CD4-positive, CD25-positive, alpha-beta regulatory T cell (primary cell): ENCODE measurements at places on chromosomes 4 and X. TPM values are rescaled to one million over a fixed set of nuclear protein-coding genes. Genes with fewer than 3 reads are reported as not detected.

TCP11X2 gene
- not detected for total RNA-seq

SLC6A14 gene
- total RNA-seq: not detected

TSPYL2 gene
- 333 TPM for total RNA-seq

SSX2B gene
- total RNA-seq: not detected

DNA sequence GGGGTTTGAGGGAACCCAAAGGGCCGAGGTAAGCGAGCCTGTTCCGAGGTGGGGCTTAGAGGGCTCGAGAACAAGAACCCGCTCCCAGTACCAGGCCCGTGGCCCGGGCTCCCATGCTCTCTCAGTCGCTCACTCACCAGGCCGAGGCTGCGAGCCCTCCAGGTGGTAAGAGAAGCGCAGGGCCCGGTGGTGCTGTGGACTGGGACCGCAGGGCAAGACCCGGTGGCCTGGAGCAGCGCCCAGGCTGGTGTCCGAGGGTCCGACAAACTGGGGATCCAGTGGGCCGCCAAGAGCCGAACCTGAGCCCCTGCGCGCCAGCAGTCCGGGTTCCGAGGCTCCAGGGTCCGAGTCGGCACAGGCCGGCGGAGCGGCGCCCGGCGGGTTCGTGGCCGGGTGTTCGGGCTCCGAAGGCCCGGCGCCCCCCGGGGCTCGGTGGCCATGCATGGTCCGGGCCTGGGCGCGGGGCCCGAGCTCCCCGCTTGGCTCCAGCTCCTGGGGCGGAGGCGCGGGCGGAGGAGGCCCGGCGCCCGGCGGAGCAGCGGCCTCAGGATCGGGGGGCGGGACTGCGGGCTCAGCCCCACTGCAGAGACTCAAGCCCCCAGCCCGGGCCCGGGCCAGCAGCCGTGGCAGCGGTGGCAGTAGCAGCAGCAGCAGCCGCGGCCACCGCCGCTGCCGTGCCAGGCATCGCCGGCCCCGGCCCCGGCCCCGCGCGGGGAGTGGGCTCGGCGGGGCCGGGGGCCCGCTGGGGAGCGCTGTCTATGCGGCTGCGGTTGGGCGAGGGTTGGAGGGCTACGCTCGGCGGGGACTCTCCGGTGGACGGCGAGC is 833 bp downstream of the FGD1 start:
- no peaks in the 10 kb centered on the region for H3K27me3 ChIP-seq
- no peak overlapping the region for H3K27ac ChIP-seq
- H3K36me3 ChIP-seq: no peaks in the 10 kb centered on the region
- no peaks in the 10 kb centered on the region for H3K4me1 ChIP-seq
- H3K4me3 ChIP-seq: no peak overlapping the region

DNA sequence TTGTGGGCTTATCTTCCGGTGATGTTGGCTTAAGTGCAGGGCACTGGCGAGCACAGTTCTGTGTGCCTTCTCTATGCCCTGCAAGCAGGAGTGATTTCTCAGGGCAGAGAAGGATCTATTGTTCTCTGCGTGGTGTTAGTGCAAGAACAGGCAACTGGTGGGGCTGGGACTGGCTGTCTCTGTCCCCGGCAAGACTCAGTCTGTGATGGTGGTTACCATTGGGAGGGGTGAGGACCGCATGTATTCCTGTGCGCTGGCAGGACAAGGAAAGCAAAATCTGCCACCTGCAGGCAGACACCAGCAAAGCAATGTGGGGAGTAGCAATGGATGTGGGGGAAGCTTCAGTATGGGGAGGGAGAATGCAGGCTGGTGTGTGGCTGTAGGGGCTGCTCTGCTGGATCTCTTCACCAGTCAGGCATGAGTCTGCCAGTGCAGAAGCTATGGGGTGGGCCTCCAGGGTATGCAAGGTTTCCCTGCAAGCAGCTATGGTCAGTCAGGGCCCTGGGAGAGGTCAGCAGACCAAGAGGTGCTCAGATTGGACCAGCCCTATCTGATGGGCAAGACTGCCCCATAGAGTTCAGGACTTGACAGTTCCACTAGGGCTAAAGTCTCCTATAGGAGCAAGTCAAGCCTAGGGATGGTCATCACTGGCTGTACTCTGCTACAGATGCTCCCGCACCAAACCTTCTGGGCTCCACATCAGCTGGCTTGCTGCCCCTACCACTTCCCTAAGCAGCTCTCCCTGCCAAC is 16.8 kb downstream of the PF4 start:
- no peak overlapping the region for H3K27ac ChIP-seq
- no peak overlapping the region for H3K4me3 ChIP-seq
- no peaks in the 10 kb centered on the region for H3K4me1 ChIP-seq
- no peaks in the 10 kb centered on the region for H3K36me3 ChIP-seq
- H3K27me3 ChIP-seq: no peaks in the 10 kb centered on the region
- no peak for DNase-seq

DNA sequence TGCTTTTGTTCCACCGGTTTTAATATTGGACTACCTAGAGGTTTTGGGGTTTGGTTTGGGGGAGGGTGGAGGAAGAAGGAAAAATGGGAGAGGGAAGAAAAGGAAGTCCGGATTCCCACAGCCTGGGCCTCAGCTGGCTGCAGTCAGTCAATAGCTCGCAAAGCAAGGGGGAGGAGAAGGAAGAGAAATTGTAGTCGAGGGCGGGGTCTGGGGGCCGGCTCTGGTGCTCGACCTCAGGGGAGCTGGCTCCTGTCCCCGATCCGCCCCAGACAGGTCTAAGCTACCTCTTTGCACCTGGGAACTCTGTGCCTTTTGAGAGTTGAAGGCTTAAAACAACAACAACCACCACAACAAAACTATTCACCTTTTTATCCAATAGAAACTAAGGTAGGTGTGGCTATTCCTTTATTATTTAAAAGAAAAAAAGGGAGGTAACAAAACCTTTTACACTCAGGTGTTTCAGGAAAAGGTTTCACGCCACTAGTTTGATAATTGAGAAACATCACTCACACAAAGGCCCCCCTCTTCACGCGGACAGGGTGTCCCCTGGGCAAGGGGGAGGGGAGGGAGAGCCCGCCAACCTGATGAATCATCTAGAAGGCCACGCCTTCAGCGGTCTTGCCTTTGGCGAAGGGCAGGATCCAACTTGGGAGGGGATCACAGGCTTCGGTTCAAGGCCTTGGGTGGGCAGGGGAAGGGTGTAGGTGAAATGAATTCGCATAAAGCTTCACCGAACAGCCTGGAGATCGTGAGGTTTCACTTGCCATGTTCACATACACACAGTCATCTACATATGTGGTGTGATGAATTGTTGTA is 1.6 kb upstream of the LNX1 start:
- H3K4me1 ChIP-seq: no peaks in the 10 kb centered on the region
- H3K4me3 ChIP-seq: no peak overlapping the region

GRCh38 chr4:48623182-48623780 is 133.2 kb downstream of the ZAR1 start:
- no peak overlapping the region for H3K4me3 ChIP-seq
- DNase-seq: no peak
- no peaks in the 10 kb centered on the region for H3K27me3 ChIP-seq
- no peak overlapping the region for H3K27ac ChIP-seq
- peaks cover 36% of the 10 kb centered on the region for H3K36me3 ChIP-seq
- H3K4me1 ChIP-seq: no peaks in the 10 kb centered on the region

DNA sequence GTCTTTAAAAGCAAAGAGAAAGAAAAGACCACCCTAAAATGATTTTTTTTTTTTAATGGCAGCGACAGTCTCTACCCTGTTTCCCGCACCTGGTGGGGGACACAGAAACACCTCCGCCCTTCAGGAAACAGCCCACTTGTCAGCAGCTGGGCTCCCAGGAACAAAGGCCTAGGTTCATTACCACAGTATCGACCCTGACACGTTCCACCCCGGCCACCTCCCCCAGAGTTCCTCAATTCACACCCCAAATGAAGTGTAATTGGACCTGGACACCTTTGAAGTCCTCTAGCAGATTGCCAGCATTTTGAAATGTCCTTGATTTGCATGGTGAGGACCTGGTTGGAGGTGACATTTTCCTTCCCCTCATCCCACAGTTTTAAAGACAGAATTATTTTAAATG is 175.0 kb upstream of the BCOR start:
- no peak overlapping the region for H3K27ac ChIP-seq
- no peak for DNase-seq
- no peaks in the 10 kb centered on the region for H3K36me3 ChIP-seq
- no peak overlapping the region for H3K4me3 ChIP-seq

DNA sequence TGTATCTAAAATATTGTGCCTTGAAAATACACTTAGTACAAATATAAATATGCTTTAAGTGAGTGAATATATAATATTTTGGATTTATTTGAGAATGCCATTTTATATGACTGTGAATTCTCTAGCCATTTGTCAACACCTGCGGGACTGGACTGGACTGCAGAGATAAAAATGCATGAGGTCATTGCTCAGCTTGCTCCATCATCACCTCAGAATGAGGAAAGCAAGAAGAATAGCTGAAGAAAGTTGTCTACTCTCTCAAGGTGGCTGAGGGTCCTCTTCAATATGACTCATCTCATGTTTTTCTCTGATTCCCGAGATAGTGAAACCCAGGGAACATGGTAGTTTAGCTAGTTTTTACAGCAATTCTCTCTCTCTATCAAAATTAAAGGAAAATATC is 732.5 kb upstream of the AGA start:
- no peak overlapping the region for H3K27ac ChIP-seq
- H3K4me1 ChIP-seq: no peaks in the 10 kb centered on the region
- no peak for DNase-seq
- no peaks in the 10 kb centered on the region for H3K36me3 ChIP-seq
- no peaks in the 10 kb centered on the region for H3K27me3 ChIP-seq

GRCh38 chr4:70713453-70714078 is 8.2 kb upstream of the RUFY3 start:
- H3K4me1 ChIP-seq: no peaks in the 10 kb centered on the region
- no peaks in the 10 kb centered on the region for H3K36me3 ChIP-seq
- no peak for DNase-seq
- H3K27me3 ChIP-seq: no peaks in the 10 kb centered on the region
- H3K27ac ChIP-seq: no peak overlapping the region
- H3K4me3 ChIP-seq: no peak overlapping the region

DNA sequence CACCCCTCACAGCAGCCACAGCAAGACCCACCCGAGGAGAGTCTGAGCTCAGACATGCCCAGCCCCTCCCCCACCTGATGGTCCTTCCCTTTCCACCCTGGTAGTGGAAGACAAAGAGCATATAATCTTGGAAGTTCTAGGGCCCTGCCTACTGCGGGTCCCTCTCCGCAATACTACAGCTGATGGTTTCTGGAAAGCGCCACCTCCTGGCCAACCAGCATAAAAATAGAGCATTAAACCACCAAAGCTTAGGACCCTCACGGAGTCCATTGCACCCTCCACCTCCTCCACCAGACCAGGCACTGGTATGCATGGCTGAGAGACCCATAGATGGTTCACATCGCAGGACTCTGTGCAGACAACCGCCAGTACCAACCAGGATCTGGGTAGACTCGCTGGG is 78.2 kb downstream of the SH3BGRL start:
- no peak for DNase-seq
- H3K27ac ChIP-seq: no peak overlapping the region
- H3K27me3 ChIP-seq: no peaks in the 10 kb centered on the region
- H3K4me3 ChIP-seq: no peak overlapping the region

DNA sequence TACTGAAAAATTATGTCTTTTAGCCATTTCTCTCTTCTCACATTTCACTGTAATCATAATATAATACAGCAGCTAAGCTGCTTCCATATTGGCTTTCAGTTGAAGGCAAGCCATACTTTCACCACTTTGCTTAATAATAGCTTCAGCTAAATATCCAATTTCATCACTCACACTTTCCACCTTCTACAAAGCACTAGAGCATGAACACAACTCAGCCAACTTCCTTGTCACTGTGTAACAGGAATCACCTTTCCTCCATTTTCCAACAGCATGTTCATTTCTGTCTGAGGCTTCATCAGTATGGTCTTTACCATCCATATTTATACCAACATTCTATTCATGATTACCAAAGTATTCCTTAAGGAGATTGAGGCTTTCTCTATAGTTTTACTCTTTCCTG is 219.8 kb upstream of the CTSO start:
- no peaks in the 10 kb centered on the region for H3K4me1 ChIP-seq
- H3K27ac ChIP-seq: no peak overlapping the region
- no peaks in the 10 kb centered on the region for H3K27me3 ChIP-seq

DNA sequence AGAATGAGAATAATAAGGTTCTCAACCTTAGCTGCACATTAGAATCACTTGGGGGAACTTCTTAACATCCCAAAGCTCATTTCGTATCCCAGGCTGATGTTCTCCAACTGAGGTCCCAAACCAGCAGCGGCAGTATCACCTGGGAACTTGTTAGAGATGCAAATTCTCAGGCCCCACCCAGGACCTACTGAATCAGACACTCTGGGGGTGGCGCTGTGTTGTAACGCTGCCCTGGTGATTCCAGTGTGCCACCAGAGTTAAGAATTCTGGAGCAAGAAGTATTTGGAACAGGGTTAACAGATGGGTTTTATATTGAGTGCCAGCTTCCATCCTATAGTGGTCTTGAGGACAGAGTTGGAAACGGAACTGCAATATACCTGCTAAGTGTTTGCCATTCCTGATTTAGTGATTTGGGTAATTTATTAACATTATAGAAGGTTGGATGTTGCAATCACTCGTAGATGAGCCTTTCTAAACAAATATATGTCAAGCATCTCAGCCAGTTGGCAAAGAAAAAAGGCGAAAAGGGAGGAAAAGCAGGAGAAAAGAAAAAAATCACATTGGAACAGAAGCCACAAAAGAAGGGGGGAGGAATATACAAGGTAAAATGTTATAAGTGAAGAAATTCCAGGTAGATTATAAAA is 141.0 kb downstream of the ARX start:
- no peaks in the 10 kb centered on the region for H3K36me3 ChIP-seq
- no peak overlapping the region for H3K4me3 ChIP-seq
- DNase-seq: no peak
- H3K27me3 ChIP-seq: no peaks in the 10 kb centered on the region

DNA sequence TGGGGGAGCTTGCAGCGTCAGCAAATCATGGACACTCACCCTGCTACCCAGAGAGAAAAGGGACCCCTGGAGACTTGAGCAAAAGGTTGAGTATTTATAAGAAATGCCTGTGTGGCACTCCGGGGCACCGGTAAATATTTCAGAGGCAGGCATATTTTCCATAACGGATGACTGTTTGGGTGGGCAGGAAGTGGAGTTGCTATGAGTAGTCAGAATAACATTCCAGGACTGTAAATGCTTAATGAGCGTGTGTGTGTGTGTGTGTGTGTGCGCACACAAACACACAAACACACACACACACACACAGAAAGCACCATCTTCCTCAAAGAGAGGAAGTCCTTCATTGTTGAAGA is 74.6 kb downstream of the MXRA5 start:
- H3K4me3 ChIP-seq: no peak overlapping the region
- H3K27ac ChIP-seq: no peak overlapping the region
- no peak for DNase-seq

DNA sequence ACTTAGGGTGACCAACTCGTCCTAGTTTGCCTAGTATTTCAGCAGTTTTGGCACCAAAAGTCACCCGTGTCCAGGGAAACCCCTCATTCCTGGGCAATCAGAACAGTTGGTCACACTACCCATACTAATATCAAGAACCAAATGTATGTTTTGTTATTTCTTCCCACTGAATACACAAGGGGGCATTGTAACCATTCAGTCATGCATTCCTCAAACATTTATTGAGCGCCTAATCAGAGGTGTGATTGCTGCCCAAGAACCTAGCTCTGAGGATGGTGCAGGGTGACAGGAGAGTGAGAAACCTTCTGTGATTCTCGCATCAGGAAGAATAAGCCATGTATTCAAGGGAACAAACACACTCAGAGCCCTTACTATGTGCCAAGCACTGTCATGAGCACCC is 69.8 kb upstream of the RAI2 start:
- H3K27me3 ChIP-seq: no peaks in the 10 kb centered on the region
- no peak for DNase-seq
- H3K4me3 ChIP-seq: no peak overlapping the region
- H3K27ac ChIP-seq: no peak overlapping the region
- no peaks in the 10 kb centered on the region for H3K36me3 ChIP-seq
